Activated naive CD4-positive, alpha-beta T cell treated with anti-CD3 and anti-CD28 coated beads for 36 hours (primary cell): ENCODE measurements at places on chromosomes 7 and 10. TPM values are rescaled to one million over a fixed set of nuclear protein-coding genes. Genes with fewer than 3 reads are reported as not detected.

GRCh38 chr10:45379891-45380540, 6.0 kb downstream of the ALOX5 start:
- H3K4me3 ChIP-seq: no peak overlapping the region
- H3K27ac ChIP-seq: no peak overlapping the region
- H3K27me3 ChIP-seq: peaks cover 9% of the 10 kb centered on the region
- H3K4me1 ChIP-seq: peaks cover 3% of the 10 kb centered on the region
- DNase-seq: no peak
- H3K36me3 ChIP-seq: no peaks in the 10 kb centered on the region

GRCh38 chr10:77253147-77253545, 384.5 kb downstream of the KCNMA1 start:
- H3K4me1 ChIP-seq: no peaks in the 10 kb centered on the region
- H3K27ac ChIP-seq: no peak overlapping the region
- H3K27me3 ChIP-seq: peaks cover 2% of the 10 kb centered on the region
- H3K36me3 ChIP-seq: no peaks in the 10 kb centered on the region
- DNase-seq: no peak
- no peak overlapping the region for H3K4me3 ChIP-seq

GRCh38 chr7:142033154-142033553, 37.5 kb downstream of the MGAM start:
- no peaks in the 10 kb centered on the region for H3K4me1 ChIP-seq
- peaks cover 6% of the 10 kb centered on the region for H3K27me3 ChIP-seq
- H3K4me3 ChIP-seq: no peak overlapping the region
- no peaks in the 10 kb centered on the region for H3K36me3 ChIP-seq
- DNase-seq: no peak
- H3K27ac ChIP-seq: no peak overlapping the region

- H3K4me1 ChIP-seq: no peaks in the 10 kb centered on the region
- DNase-seq: no peak
- no peaks in the 10 kb centered on the region for H3K27me3 ChIP-seq
- no peaks in the 10 kb centered on the region for H3K36me3 ChIP-seq
- H3K4me3 ChIP-seq: no peak overlapping the region
Observed at GRCh38 chr7:108973075-108973474, 403.4 kb downstream of the DNAJB9 start.

DNA sequence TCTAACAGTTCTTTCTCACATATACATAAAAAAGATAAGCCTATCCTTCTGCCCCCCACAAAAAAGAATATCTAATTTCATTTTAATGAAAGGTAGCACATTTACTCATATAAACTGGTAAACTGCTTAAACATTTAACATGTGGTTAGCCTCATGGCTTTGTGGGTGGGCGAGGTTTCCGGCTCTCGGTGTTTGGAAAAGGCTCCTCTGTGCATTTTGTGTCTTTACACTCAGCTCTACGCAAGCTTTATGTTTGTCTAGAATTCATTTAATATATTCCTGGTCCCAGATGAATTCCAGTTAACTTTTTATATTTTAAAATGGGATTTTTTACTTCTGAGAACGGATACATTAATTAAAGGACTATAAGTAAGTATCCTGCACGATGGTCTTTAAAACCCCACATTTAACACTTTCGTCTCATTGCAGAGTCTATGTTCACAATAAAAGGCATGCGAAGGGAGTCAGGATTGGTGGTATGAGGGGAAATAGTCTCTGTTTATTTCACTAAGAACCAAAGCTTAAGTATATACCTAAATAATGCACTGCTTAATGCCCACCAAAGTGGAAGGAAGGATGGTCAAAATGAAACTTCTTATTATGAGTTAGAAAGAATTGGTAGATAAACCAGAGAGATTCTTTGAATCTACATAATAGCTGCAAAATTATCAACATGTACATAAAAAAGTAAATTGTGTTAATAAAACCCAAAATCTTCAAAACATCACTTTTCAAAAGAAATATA, 197.2 kb downstream of the CRPPA start:
- DNase-seq: peak; percentile 12
- H3K36me3 ChIP-seq: no peaks in the 10 kb centered on the region
- H3K27ac ChIP-seq: no peak overlapping the region
- H3K4me1 ChIP-seq: peaks cover 4% of the 10 kb centered on the region
- no peak overlapping the region for H3K4me3 ChIP-seq

DNA sequence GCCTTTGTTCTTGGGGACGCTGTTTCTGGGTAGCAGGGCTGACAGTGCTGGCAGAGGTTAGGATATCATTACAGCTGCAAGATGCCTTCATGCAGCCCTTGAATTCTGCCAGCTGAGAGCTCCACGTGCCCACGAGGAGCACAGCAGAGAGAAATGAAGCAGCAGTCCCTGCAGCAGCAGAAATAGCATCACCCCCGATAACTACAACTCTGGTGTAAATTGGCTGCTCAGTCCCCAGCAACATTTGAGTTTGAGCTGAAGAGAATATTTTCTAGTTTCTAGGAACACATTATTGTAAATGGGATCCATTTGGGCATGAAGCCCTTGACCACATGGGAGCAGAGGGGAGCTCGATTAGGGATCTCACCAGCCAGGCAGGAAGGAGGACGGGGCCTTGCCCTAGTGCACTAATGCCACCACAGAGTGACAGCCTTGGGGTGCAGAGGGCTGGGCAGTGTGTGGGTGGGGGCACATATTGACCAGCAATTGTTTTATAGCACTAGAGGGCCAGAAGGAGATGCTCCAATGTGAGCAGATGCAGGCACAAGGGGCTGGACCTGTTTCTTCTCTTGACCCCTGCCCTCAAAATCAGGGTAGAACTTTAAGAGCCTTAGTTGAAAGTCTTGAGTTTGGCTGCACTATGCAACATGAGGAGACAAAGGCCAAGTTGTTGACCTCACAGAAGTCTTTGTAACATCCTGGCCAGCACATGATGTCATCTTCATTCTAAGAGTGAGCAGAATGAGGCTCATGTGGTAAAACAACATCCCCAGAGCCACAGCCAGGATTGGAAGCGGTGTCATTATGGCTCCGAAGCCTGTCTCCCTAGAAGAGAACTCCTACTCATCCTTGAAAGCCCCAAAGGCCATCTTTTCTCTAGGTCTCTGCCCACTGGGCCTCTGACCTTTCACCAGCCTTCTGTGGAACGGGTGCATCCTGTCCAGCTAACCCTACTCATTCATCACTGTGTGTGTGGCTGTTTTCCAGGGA, 52.6 kb downstream of the ADCY1 start:
- no peaks in the 10 kb centered on the region for H3K36me3 ChIP-seq
- no peak for DNase-seq
- no peak overlapping the region for H3K4me3 ChIP-seq
- no peaks in the 10 kb centered on the region for H3K4me1 ChIP-seq

DNA sequence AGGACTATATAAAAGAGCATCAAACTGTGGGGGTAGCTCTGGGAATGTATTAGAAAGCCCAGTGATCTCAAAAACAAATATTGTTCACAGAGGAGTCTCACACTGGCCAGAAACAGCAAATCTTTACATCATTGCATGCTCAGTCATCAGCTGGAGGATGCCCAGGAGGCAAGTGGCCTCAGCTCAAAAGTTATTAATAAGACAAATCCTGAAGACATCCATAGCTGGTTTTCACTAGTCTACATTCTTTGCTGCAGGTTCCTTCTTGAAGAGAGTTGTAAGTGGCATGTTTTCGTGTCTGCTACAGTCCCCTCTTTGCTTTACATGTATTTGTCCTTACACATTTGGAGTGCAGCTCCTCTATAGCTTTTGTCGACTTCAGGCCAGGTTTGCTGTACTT, 8.6 kb upstream of the CCDC7 start:
- peaks cover 13% of the 10 kb centered on the region for H3K4me1 ChIP-seq
- H3K36me3 ChIP-seq: no peaks in the 10 kb centered on the region
- no peak overlapping the region for H3K27ac ChIP-seq

GRCh38 chr7:99837649-99838361, 10.0 kb downstream of the CYP3A43 start:
- no peak overlapping the region for H3K4me3 ChIP-seq
- H3K4me1 ChIP-seq: peaks cover 16% of the 10 kb centered on the region
- no peaks in the 10 kb centered on the region for H3K27me3 ChIP-seq
- H3K36me3 ChIP-seq: no peaks in the 10 kb centered on the region
- no peak for DNase-seq

GRCh38 chr7:98802088-98802780, 67.6 kb downstream of the TMEM130 start:
- no peak overlapping the region for H3K27ac ChIP-seq
- H3K36me3 ChIP-seq: no peaks in the 10 kb centered on the region
- peaks cover 3% of the 10 kb centered on the region for H3K4me1 ChIP-seq
- peaks cover 14% of the 10 kb centered on the region for H3K27me3 ChIP-seq

GRCh38 chr10:48437546-48437945, 131.1 kb downstream of the MAPK8 start:
- H3K36me3 ChIP-seq: peaks cover 9% of the 10 kb centered on the region
- DNase-seq: no peak
- no peaks in the 10 kb centered on the region for H3K4me1 ChIP-seq
- no peaks in the 10 kb centered on the region for H3K27me3 ChIP-seq

- H3K4me3 ChIP-seq: no peak overlapping the region
- no peak for DNase-seq
- H3K4me1 ChIP-seq: peaks cover 23% of the 10 kb centered on the region
Observed at GRCh38 chr7:151076863-151077704, 3.5 kb downstream of the FASTK start.

DNA sequence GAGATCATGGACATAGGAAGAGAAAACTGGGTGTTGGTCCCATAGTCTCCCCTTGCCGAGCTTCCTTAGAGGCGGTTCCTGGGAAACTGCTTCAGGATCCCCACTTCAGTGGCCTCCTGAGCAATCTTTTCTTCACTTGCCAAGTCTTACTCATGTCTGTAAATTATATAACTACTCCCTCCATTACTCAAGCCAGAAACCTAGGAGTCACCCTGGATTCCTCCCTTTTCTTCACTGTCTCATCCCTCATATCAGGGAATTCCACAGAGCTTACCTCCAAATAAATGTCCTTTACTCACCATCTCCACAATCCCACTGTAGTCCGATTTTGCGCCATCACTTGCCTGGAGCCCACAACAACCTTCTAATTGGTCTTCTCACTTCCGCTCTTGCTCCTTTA, 29.1 kb upstream of the TRUB1 start:
- H3K36me3 ChIP-seq: no peaks in the 10 kb centered on the region
- no peak overlapping the region for H3K27ac ChIP-seq
- DNase-seq: no peak
- no peak overlapping the region for H3K4me3 ChIP-seq
- peaks cover 3% of the 10 kb centered on the region for H3K27me3 ChIP-seq

GRCh38 chr10:61097026-61097425, 153.0 kb upstream of the RHOBTB1 start:
- no peak overlapping the region for H3K4me3 ChIP-seq
- no peak overlapping the region for H3K27ac ChIP-seq
- H3K27me3 ChIP-seq: peaks cover 10% of the 10 kb centered on the region

- no peak for DNase-seq
- no peak overlapping the region for H3K27ac ChIP-seq
- no peaks in the 10 kb centered on the region for H3K27me3 ChIP-seq
- H3K36me3 ChIP-seq: peaks cover 28% of the 10 kb centered on the region
Observed at GRCh38 chr7:16651396-16652239, 5.6 kb downstream of the BZW2 start.

DNA sequence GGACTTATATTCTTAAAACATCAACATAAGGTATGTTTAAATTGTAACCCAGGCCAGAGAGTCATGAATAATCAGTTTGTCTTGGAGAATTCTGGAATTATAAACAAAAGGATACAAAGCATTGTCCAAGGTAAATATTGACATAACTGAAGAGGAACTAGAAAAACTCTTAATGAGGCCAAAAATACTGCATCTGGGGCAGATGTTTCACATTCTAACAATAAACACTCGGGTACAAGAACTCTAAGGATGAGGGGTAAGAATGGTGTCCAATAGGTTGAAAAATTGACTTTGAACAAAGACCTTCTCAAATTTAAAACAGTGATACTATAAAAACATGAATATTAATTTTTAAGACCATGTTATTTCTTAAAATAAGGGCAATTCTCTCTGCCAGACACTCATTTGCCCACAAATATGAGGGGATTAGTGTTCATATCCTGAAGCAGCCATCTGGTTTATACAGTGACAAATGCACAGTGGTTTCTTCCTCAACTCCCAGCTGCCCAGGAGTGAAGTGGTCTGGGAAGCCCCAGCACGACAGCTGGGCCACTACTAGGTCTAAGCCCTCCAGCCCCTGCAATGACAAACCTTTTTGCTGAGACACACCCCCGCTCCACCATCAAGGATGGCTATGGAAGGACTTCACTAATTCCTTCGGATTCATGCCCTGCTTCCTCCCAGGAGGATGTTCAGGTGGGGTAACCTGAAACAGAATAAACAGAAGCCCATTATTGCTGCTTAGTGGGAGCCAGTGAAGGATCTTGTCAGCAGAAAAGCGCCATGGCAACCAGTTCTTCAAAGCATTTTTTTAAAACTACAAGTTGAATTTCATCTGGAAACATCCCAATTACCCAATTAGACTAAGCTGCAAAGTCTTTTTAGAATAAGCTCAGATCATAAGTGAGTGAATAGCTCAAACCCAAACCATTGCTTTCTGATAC, 107.5 kb upstream of the ARID5B start:
- no peaks in the 10 kb centered on the region for H3K4me1 ChIP-seq
- H3K36me3 ChIP-seq: no peaks in the 10 kb centered on the region
- H3K27me3 ChIP-seq: no peaks in the 10 kb centered on the region

DNA sequence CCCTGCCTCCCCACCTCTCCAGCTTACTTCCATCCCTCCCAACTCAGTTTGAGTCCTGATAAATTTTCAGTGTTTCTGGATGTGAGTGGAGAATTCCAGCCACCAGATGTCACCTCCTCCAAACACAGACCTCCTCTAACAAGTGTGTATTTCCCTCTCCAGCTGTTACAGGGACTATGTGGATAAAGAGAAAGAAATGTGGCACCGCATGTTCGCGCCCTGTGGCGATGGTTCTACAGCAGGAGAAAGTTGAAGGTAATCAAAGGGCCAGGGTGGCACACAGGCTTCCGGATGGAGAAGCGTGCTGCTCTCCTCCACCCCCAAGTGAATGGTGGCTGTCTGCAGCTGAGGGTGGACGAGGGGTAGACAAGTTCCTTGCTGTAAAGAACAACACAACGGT, 14.7 kb downstream of the FKBP6 start:
- H3K27ac ChIP-seq: no peak overlapping the region
- H3K4me3 ChIP-seq: no peak overlapping the region
- no peaks in the 10 kb centered on the region for H3K4me1 ChIP-seq
- no peaks in the 10 kb centered on the region for H3K36me3 ChIP-seq

- no peaks in the 10 kb centered on the region for H3K36me3 ChIP-seq
- H3K27ac ChIP-seq: peak overlapping the region; percentile 84
Observed at GRCh38 chr10:124717911-124718741, 26.1 kb downstream of the FAM53B start.

- peak overlapping the region; percentile 88 for H3K27ac ChIP-seq
- H3K4me3 ChIP-seq: peak overlapping the region; percentile 31
- peaks cover 45% of the 10 kb centered on the region for H3K36me3 ChIP-seq
- peaks cover 60% of the 10 kb centered on the region for H3K4me1 ChIP-seq
- no peak for DNase-seq
- no peaks in the 10 kb centered on the region for H3K27me3 ChIP-seq
Observed at GRCh38 chr7:26185131-26185843, 15.3 kb downstream of the HNRNPA2B1 start.

Gene IFIT1B
- not detected for total RNA-seq

Gene COMMD3
- 64.5 TPM for total RNA-seq

Gene NUTM2A
- 0.07 TPM for total RNA-seq

Gene GTPBP10
- 39.3 TPM for total RNA-seq

Gene CASD1
- total RNA-seq: 16.4 TPM
